Activated CD4-positive, alpha-beta T cell treated with anti-CD3 and anti-CD28 coated beads for 36 hours (primary cell): ENCODE measurements at places on chromosomes 16 and 17. TPM values are rescaled to one million over a fixed set of nuclear protein-coding genes. Genes with fewer than 3 reads are reported as not detected.

DNA sequence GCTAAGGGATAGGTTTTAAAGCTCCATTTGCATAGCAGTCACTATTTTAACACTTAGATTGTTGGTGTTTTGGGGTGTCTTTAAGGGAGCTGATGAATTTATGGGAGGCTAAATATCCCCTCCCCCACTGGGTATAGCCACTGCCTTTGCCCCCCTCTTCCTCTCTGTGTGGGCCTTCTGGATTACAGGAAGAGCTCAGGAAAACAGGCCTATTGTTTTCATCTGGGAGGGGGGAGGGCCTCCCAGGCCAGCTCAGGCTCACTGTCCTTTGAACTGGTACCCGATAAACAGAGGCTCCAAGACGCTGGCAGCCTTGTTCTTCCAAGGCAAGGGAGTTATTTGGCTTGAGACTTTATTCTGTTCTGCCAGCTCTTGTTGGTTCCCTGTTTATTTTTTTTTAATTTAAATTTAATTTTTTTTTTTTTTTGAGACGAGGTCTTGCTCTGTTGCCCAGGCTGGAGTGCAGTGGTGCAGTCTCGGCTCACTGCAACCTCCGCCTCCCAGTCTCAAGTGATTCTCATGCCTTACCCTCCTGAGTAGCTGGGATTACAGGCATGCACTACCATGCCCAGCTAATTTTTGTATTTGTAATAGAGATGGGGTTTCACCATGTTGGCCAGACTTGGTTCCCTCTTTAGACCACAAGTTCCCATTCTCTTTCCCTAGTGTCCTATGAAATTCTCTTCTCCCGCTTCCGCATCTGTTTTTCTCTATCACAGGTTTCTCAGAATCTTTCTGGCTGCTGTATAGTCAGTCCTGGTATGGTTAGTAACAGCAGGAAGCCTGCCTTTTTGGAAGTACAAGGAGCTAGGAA, 25.1 kb downstream of the MINK1 start:
- DNase-seq, result no peak

- DNase-seq, result no peak
These were observed 10.0 kb downstream of the LRRC36 start for GRCh38 chr16:67336648-67337047.

GRCh38 chr17:65278050-65278819, 141.1 kb downstream of the RGS9 start:
- peak; percentile 41 for DNase-seq

- peak; percentile 16 for DNase-seq
These were observed 42.4 kb upstream of the NF1 start for GRCh38 chr17:31052187-31052889.

DNA sequence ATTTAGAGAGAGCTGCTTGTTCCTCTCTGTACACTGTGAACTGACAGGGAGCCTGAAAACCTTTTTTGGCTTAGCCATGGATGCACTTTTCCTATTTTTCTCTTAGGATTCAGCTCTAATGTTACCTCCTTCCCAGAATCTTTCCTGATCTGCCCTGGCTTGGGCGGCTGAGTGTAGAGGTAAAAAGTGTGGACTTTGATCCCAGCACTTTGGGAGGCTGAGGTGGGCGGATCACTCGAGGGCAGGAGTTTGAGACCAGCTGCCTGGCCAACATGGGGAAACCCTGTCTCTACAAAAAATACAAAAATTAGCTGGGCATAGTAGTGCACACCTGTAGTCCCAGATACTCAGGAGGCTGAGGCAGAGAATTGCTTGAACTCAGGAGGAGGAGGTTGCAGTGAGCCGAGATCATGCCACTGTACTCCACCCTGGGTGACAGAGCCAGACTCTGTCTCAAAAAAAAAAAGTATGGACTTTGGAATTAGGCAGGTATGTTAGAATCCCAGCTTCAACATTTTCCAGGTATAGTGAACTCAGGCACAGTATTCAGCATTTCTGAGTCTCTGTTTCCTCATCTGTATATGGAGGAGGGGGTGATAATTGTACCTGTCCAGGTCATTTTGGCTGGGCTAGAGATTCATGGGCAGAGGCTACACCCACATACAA, 212.5 kb upstream of the EEF2KMT start:
- DNase-seq, result no peak

DNA sequence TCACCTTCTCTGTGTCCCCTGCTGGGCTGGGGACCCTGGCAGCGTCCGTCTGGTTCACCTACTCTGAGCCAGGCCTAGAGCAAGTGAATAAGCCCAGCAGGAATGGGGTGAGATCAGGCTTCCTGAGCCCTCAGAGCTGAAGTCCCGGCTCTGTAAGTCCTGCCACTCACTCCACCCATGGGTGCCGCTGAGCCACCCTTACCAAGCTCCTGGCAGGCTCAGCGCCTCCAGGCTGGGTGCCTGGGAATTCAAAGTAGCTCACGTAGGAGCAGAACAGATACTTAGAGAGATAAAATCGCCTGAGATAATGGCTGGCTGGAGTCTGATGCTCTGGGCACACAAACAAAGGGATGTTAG, 9.8 kb upstream of the LASP1NB start:
- no peak for DNase-seq

GRCh38 chr17:75552425-75553294, 27.2 kb downstream of the LLGL2 start:
- DNase-seq, result no peak

GRCh38 chr17:614653-615546, 99.7 kb downstream of the VPS53 start:
- DNase-seq, result no peak

- DNase-seq, result peak; percentile 67
These were observed at the start of gene OR3A2 for GRCh38 chr17:3385869-3386816. TSS of gene OR3A2 (minus strand) at chr17:3386308.

DNA sequence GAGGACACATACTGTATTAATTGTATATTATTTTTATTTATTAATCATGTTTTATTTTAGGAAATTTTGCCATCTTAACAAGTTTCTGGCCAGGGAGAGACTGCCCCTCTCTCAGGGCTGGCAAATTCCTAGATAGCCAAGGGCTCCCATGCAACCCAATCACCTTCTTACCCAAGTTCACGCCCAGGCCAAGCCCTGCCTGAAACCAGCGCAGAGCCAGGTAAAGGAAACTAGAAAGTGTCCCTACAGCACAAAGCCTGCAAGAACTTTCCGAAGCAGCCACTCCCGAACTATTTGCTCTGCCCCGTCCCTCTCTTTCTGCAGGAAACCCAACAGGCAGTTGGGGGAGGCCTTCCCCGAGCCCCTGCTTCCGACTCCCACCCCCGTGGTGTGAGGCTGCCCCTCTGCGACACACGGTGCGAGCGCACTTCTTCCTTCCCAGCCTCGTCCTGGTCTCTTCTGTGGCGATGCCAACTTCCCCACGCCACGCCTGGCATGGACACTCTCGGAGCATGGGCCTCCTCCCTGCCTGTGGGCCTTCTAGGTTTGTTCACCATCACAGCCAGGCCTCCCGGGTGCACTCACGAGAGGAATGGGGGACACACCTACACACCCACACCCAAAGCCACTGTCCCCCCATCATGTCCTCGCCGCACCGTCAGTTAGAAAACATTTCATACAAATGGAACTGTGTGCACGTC, 100.4 kb downstream of the ZNF778 start:
- no peak for DNase-seq

- no peak for DNase-seq
These were observed 41.3 kb downstream of the BAIAP2 start for GRCh38 chr17:81076141-81076679.

DNA sequence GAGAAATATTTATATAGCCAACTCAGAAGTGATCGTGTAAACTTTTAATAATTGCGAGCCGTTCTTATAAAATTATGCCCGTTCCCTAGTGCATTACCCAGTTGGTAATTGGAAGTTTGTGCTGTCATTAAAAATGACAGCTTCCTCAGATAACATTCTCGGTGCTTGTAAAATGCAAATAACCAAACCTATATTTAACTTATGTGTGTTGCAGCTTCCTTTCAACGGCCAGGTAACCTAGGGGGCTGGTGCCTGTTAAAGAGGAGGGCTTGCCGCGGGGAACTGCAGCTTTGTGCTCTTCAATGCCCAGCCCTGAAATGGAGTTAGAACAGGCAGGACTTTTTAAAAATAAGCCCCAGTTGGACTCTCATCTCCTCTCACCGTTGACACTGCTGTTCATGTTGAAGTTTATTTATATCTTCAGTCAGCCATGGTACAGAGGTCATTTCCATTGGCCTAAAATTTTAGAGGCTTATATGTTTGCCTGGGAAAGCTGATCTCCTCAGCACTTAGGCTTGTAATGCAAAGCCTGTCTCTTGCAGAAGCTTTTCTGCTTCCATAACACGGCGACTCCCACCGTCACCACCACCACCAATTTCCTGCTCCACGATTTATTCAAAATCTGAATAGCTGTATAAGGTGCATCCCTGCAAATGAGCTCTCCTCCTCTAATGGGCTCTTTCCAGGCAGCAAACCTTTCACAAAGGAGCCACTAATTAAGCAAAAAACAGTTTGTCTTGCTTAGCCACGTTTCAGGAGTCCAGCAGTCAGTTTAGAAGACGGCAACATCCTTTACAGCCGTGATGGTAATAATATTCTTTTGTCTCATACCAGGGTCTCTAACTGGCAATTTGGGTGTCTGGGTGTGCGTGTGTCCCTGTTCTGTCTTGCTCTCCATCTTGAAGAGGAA, 74.7 kb downstream of the RPA1 start:
- no peak for DNase-seq

DNA sequence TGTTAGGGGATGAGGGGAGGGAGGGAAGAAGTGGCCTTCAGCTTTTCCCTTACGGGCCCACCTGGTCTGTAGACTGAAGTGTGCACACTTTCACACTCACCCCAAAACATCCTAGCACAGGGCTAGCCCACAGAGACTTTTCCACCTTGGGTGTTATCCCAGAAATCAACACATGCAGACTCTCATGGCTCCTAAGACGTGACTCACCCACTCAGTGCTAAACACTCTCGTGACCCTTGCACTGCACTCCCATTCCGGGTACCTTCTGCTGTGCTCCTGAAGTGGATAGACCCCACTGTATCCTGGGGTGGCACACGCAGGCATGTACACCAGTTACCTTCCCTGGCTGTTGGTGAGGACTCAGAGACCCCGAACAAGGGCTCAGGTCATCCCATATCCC, 23.0 kb upstream of the ABCC3 start:
- DNase-seq, result no peak

DNA sequence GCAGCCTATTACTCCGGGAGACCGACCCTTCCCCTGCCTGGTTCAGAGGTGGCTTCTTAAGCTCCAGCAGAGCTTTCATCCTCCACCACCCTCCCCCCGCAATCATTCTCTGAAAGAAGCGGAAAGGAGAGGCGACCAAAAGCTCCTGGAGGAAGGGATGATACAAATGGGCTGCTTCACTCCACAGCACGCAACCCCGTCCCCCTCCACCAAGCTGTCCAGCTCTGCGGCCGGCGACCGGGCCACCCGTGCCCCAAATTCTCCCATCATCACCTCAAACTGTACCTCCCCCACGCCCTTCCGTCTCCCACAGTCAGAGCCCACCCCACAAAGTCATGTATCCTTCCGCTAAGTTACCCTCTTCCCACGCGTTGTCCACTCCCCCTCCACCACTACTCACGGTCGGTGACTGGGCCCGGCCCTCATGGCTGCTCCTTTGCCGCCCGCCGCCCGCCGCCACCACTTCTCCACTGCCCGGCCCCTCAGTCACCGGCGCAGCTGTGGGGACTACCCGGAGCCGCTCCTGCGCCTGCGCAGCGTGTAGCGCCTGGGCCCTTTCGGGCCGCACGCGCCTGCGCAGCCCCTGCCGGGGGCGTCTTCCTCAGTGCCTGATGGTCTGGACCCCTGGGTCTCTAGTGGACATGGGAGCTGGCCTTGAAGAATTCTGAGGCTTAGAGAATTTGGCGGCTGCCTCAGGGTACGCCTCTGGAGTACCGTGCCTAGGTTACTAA, at the start of gene FAM222B:
TSS of gene FAM222B (minus strand) at position 509 of the 731 bp plus-strand sequence. CDS start 76,123 bp downstream, outside the sequence.
- peak; percentile 93 for DNase-seq

GRCh38 chr16:25228372-25228771, 11.6 kb downstream of the AQP8 start:
- DNase-seq, result no peak

- DNase-seq, result no peak
These were observed 8.5 kb downstream of the ALDH3A2 start for GRCh38 chr17:19656851-19657581.

GRCh38 chr17:4148611-4149308, 5.8 kb downstream of the CYB5D2 start:
- DNase-seq, result no peak

Gene GCGR
- total RNA-seq, result not detected

Gene MEOX1
- total RNA-seq, result 0.34 TPM

Gene CIBAR2
- total RNA-seq, result not detected

Gene KSR1
- total RNA-seq, result 113 TPM
